Activated T-helper 2 cell treated with anti-CD3 and anti-CD28 coated beads, Interferon-gamma antibody, Interleukin-2, Interleukin-4, amounts not matched to agents 10 μg/mL and 5 μg/mL and 100 μg/mL, durations not matched to agents 14 hours and 24 hours and 36 hours (primary cell): ENCODE measurements at places on chromosomes 5 and 9.

- H3K27me3 ChIP-seq: no peaks in the 10 kb centered on the region
- no peaks in the 10 kb centered on the region for H3K36me3 ChIP-seq
- no peaks in the 10 kb centered on the region for H3K4me1 ChIP-seq
- no peak overlapping the region for H3K4me3 ChIP-seq
- no peak overlapping the region for H3K27ac ChIP-seq
These were observed 302.9 kb downstream of the NSG2 start for GRCh38 chr5:174348311-174348981.

DNA sequence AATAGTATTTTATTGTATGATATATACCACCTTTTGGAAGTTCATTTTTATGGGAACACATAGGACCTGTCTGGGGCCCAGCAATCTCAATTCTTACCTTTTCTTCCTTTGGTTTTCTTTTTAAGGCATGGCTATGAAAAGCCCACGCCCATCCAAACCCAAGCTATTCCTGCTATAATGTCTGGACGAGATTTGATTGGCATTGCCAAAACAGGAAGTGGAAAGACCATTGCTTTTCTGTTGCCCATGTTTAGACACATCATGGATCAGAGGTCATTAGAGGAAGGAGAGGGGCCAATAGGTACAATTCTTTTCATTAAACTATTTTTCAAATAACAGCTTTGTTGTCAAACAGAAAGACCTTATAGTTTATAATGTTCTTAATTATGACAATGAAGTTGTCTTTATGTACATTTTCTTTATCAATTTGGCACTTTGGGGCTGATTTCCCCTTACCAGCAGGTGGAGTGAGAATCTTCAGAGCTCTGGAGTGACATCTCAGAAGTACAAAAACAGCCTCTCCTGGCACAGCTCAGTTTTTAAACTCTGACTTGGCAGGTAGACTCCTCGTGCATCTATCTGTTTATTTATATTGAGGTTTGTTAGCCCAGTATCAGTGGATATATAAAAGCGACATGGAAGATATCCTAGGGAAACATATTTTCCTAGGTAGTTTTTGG, 25.8 kb downstream of the DDX46 start:
- H3K27ac ChIP-seq: no peak overlapping the region
- H3K27me3 ChIP-seq: no peaks in the 10 kb centered on the region
- DNase-seq: no peak
- no peaks in the 10 kb centered on the region for H3K4me1 ChIP-seq

GRCh38 chr5:55071413-55071812, 31.0 kb upstream of the GZMA start:
- peaks cover 58% of the 10 kb centered on the region for H3K4me1 ChIP-seq
- no peaks in the 10 kb centered on the region for H3K27me3 ChIP-seq
- no peak for DNase-seq
- H3K36me3 ChIP-seq: peaks cover 21% of the 10 kb centered on the region

GRCh38 chr5:125348221-125348692, 601.8 kb upstream of the ZNF608 start:
- H3K4me1 ChIP-seq: no peaks in the 10 kb centered on the region
- DNase-seq: no peak
- no peaks in the 10 kb centered on the region for H3K27me3 ChIP-seq

GRCh38 chr5:124847907-124848306, 101.5 kb upstream of the ZNF608 start:
- H3K4me3 ChIP-seq: no peak overlapping the region
- no peaks in the 10 kb centered on the region for H3K27me3 ChIP-seq
- H3K4me1 ChIP-seq: no peaks in the 10 kb centered on the region
- H3K27ac ChIP-seq: no peak overlapping the region
